CD4-positive, alpha-beta T cell treated with Interleukin-2 at 100 ng/mL for 4 hours (primary cell): ENCODE measurements at places on chromosomes 16 and 17.

GRCh38 chr17:7466639-7467341 lies 12.6 kb downstream of the ZBTB4 start:
- no peak for DNase-seq

DNA sequence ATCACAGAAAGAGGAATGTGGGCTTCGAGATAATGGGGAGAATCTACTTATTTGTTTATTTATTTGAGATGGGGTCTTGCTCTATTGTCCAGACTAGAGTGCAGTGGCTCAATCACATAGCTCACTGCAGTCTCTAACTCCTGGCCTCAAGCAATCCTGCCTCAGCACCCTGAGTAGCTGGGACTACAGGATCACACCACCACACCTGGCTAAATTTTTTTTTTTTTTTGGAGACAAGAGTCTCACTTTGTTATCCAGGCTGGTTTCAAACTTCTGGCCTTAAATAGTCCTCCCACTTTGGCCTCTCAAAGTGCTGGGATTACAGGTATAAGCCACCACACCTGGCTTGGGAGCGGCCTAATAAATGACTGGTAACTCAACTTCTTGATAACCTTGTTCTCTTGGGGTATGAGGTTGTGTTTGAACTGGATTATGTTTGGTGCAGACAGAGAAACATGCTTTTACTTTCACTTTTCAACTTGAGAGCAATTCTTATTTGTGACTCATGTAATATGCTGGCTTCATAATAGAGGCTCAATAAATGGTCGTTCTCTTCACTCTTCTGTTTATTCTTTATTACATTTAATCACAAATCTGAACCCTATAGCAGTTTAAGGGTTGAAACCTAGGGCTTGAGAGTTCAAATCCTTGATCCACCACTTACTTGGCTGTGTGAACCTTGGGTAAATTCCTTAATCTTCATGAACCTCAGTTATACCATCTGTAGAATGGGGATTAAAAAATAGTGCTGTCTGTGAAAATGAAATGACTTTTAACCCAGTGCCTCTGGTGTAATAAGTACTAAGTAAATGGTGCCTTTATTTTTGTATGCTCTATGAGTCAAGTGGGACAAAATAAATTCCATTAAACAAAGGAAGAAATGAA lies 129.1 kb upstream of the HS3ST2 start:
- no peak for DNase-seq

GRCh38 chr17:8821446-8822105 lies 22.4 kb upstream of the MFSD6L start:
- DNase-seq, result no peak

- DNase-seq, result no peak
These were observed 28.4 kb downstream of the CLUAP1 start for GRCh38 chr16:3529175-3529574.

DNA sequence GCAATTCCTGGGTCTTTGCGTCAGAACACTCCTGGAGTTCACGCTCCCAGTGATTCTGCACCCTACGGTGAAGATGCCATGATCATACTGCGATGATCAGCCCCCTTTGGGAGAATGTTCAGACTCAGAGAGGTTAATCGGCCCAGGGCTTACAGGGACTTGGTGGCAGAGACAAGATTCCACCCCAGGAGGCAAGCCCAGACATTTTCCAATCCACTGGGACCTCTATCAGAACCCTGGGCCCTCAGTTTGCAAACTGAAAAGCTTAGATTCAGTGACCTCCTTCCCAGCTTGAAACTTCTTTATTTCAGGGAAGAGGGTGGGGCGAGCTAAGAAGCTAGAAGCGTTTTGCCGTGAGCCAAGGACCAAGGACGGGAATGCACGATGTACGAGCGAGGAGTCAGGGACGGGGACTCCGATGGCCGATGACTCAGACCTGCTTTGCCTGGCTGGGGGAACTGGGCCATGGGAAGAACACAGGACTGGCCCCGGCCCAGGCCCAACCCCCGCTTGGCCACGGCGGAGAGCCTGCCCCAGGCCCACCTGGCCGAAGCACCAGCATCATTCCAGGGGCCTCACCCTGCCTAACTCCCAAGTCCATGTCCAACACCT lies 34.7 kb downstream of the SOCS3 start:
- no peak for DNase-seq

DNA sequence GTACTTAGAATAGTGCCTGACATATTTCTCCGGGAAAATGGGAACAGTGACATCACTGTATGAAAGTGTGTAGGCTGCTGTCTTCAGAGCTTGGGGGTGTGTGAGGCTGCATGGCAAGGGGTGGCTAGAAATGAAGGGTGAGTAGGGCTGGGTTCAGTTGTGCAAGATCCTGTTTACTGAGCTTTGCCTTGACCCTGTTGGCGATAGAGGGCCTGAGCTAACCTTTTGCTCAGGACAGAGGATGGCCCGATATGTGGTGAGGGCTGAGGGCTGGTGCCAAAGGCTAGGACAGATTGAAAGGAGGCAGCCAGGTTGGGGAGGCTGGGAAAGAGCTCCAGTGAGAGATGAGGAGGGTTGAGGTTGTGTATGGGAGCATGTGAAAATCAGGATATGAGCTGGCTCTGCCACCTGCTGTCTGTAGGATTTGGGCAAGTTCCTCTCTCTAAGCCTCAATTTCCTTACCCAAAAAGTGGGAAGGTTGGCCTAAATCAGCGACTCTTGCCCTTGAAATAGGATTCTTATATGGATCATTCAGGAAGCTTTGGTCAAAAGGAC lies 6.0 kb upstream of the CCL1 start:
- no peak for DNase-seq

- DNase-seq, result no peak
These were observed 20.9 kb downstream of the KIFC3 start for GRCh38 chr16:57781349-57781740.

DNA sequence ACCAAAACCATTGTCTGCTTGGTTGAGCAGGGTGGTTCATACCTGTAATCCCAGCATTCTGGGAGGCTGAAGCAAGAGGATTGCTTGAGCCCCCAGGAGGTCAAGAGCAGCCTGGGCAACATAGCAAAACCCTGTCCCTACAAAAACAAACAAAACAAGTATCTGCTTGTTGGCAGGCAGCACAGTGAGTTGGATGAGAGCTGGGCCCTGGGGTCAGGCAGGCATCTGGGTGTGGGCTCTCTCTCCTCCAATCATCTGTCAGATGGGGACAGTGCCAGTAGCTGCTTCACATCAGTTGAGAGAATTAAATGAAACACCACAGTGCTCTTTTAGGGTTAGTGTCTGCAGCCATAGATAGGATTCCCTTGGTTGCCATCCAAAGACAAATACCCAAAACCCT lies 5.8 kb downstream of the ARMC7 start:
- DNase-seq, result no peak

GRCh38 chr16:27739606-27740357 lies 189.8 kb downstream of the KATNIP start:
- no peak for DNase-seq

GRCh38 chr16:85350973-85351372 lies 238.7 kb upstream of the CIBAR2 start:
- no peak for DNase-seq

- DNase-seq, result no peak
These were observed 669 bp upstream of the CRISPLD2 start for GRCh38 chr16:84818989-84819643.
